Stimulated activated CD8-positive, alpha-beta memory T cell treated with anti-CD3 and anti-CD28 coated beads, Interleukin-4, amount 100 ng/mL, for 4 hours (primary cell): ENCODE measurements at places on chromosomes 12 and 14.

- DNase-seq: no peak
These were observed 14.2 kb downstream of the PTGER2 start for GRCh38 chr14:52328276-52328675.

- peak; percentile 11 for DNase-seq
These were observed 77.2 kb downstream of the SERPINA3 start for GRCh38 chr14:94689218-94689984.

DNA sequence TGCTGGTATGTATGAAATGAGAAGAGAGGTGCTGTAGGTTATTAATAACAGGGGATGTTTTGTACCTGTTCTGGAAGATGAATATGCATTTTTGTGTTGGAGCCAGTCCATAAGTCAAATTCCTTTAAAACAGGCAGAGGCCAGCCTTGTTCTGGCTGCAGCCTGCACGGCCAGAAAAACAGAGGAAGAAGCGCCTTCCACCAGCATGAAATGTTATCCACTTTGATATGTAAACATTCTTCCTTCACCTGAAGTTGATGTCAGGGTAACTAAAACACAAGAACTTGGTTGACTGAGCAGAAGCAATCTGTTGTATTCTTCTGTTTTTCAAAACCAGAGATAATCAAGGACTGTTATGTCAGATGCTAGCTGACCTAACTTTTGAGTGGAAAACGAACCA is 237.9 kb upstream of the PLEKHG7 start:
- DNase-seq: no peak

GRCh38 chr12:109033239-109034196 is 12.7 kb upstream of the SVOP start:
- no peak for DNase-seq

GRCh38 chr14:86179980-86180379 is 650.0 kb downstream of the FLRT2 start:
- no peak for DNase-seq

GRCh38 chr12:56719056-56719455 is 6.0 kb downstream of the NACA start:
- DNase-seq: no peak

DNA sequence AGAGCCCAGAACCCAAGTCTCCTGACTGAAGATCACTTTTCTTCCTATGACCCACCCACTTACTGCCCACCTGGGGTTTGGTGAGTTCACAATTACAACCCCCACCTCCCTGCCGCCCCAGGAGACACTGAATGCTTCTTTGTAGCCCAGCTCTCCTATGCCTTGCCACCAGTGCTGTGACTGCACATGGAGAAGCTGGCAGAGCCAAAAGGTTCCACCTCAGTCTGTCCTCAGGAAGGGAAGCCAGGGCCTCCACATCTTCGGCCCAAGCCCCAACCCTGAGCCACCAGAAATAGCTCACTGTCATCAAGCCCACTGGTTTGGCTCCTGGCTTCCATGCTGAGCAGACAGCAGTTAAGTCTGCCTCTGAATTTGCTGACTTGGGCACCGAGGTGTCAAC is 25.6 kb downstream of the OTUB2 start:
- no peak for DNase-seq

GRCh38 chr12:28096649-28097048 is 93.6 kb upstream of the CCDC91 start:
- no peak for DNase-seq

DNA sequence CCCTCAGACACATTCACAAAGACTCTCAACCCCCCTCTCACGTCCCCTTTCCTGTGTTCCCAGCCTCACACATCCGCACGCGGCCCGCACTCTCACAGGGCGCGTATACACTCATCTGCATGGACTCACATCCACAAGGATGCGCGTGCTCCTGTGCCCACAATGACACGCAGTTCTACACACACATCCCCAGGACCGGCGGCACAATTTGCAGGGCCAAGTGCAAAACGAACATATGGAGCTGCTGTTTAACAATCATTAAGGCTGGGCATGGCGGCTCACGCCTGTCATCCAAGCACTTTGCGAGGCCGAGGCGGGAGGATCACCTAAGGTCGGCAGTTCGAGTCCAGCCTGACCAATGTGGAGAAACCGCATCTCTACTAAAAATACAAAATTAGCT is 36.4 kb upstream of the EML1 start:
- no peak for DNase-seq

GRCh38 chr12:124871297-124871696 is 7.6 kb upstream of the SCARB1 start:
- DNase-seq: no peak

GRCh38 chr14:94407906-94408305 is 19.5 kb upstream of the SERPINA1 start:
- no peak for DNase-seq

- no peak for DNase-seq
These were observed 7.5 kb upstream of the FOXG1 start for GRCh38 chr14:28758885-28759652.

DNA sequence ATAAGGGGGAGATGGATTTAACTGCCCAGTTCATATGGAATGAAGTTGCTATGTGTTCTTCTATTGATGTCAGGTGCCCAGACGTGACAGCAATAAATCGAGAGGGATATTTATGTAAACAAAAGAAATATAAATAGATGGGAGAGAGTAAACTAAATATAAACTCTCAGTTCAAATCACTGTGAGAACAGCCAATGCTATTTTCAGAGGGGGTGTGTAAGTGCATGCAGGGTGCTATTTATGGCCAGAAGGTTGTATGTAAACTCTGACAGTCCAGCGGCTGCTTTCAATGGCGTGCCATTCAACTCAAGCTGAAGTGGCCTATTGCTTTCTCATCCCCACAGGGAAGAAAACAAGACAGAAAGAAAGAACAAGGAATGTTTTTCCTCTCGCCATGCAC is 127.2 kb downstream of the KCNA5 start:
- no peak for DNase-seq

- DNase-seq: no peak
These were observed 316.1 kb upstream of the SEL1L start for GRCh38 chr14:81849714-81850113.

DNA sequence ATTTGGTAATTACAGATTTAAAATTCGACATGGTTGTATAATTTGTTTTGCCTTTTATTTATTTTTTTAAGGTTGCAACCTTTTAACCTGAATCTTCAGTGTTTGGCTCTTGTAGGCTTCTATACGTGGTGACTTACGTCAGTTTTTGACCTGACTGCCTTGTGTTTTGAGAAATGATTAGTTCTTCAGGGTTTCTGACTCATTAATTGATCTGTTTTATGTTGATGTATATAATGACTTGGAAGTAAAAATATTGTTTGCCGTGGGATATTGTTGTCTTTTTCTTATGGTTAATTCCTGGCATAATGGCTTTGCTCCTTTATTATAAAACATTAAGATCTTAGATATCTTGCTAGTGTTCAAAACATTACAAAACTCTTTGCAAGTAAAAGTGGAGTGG is 2.5 kb downstream of the RASSF8 start:
- DNase-seq: no peak

DNA sequence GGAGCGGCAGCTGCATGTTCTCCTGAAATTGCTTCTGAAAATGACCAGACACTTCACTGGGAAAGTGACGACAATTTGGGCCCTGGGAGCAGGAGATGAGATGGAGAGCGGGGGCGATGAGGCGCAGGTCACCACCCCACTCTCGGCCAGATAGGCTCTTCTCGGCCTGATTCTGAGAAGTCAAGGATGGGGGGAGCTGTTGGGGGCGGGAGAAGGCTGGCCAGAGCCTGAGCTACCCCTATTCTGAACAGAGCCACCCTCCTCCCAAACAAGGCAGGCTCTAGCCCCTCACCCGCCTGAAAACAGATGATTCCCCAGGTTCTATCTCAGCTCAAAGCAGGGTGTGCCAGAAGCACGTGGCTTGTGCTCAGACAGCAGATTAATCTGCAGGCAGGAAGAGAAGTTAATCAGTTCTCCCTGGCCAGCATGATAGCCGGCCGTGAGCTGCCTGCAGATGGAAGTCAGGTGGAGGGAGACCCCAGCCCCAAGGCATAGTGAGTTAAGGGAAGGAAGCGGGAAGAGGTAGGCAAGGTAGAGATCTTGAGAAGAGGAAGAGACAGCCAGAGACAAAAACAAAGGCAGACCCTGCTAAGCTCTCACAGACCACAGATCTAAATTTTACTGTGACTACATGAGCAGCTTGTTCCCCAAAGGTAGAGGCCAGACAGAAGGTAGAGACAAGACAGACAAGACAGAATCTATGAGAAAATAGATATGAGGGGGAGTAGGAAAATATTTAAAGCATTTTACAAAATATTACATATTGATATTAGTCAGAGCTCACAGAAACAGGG is 10.9 kb upstream of the TAC3 start:
- DNase-seq: no peak

- no peak for DNase-seq
These were observed 553 bp upstream of the DAZAP2 start for GRCh38 chr12:51238037-51238509.

GRCh38 chr14:63938198-63939005 is 85.6 kb downstream of the SYNE2 start:
- DNase-seq: no peak

DNA sequence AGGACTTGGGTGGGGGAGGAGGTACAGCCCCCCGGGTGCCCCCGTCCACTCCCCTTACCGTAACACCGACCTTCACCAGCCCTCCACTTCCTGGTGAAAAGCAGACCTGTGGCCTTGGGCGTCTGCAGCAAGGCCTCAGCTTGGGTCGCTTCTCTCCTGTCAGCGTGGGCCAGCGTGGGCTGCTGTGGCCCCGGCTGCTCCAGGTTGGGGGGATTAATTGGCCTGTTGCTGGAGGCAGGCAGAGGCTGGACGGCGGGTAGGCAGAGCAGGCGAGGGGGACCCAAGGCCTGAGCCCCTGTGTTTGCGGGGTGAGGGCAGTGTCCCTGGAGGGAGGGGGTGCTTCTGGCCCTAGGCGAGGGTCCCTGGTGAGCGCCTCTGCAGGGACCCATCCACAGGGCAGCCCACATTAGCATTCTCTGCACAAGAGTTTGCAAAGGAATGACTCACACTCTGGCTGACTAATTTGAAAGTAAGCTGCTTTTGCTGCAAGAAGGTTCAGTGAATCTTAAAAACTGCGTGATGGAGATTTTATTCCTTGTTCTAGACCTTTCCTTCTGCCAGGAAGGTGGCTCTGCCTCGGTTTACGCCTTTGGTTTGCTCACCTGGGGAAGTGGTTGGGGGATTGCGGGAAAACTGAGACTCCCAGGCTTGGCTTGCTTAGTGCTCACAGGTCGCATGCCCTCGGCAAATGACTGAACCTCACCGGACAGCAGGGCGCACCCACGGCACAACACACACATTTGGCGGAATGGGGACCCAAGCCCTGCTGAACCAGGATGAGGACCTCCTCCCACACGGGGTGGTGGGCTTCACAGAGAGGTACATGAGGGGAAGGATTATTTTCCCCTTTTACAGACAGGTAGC is 37.9 kb upstream of the DLK1 start:
- no peak for DNase-seq

DNA sequence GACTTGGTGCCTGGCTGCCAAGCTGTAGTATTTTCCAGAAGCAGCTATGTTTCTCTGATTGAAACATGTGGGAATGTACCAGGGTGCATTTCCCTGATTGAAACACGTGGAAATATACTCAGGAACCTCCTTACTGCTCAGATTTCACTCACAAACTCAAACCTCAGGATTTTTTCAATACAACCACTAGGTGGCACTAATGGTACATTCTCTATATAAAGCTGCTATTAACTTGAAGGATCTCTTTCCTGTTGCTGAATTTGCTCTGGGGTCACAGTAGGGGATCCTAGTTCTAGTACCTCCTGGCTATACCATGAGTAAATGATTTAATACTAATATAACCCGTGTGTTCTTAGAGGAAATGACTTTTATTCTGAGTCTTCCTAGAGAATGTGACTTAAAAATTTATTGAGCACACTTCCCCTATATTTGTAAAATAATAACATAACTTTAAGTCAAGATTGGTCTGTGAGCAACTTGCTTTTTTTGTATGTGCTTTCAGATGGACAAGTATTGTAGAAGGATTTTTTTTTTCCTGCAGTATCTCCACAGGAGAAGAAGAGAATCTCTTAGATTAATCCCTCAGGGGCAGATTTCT is 173.8 kb upstream of the MIS18BP1 start:
- no peak for DNase-seq

DNA sequence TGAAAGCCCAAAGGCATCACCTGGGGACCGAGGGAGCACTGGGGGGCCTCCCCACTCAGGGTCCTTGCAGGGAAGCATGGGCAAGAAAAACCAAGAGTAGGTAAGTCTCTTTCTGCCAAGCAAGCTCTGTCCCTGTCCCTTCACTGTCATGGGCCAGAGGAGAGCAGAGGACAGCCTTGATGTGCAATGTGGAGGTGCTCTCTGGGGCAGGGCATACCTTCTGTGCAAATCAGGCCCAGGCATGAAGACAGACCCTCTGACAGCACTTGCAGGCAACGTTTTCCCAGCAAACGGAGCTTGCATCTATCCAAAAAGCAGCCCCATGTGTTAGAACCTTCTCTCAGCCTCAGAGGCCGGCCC is 192.5 kb upstream of the PWP1 start:
- no peak for DNase-seq

DNA sequence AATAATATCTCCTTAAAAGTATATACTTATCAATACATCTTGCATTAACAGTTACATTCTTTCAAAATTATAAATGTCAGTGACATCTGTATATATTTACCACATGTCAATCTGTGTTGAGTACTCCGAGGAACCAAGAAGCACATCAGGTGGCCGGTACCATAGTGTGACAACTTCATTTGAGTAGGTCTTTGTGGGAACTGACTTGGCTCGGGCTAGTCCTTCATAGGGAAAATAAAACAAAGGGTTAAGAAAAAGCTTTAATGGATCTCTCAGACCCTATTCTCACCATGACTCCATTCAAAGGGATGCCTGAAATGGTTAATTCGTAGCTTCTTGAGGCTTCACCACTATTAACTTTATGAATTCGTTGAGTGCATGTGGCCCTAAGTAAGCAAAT is 94.9 kb downstream of the ELK3 start:
- DNase-seq: no peak

GRCh38 chr12:29350080-29350479 is 30.9 kb downstream of the ERGIC2 start:
- no peak for DNase-seq

- no peak for DNase-seq
These were observed 179.4 kb upstream of the BCL2L14 start for GRCh38 chr12:11891346-11891745.

DNA sequence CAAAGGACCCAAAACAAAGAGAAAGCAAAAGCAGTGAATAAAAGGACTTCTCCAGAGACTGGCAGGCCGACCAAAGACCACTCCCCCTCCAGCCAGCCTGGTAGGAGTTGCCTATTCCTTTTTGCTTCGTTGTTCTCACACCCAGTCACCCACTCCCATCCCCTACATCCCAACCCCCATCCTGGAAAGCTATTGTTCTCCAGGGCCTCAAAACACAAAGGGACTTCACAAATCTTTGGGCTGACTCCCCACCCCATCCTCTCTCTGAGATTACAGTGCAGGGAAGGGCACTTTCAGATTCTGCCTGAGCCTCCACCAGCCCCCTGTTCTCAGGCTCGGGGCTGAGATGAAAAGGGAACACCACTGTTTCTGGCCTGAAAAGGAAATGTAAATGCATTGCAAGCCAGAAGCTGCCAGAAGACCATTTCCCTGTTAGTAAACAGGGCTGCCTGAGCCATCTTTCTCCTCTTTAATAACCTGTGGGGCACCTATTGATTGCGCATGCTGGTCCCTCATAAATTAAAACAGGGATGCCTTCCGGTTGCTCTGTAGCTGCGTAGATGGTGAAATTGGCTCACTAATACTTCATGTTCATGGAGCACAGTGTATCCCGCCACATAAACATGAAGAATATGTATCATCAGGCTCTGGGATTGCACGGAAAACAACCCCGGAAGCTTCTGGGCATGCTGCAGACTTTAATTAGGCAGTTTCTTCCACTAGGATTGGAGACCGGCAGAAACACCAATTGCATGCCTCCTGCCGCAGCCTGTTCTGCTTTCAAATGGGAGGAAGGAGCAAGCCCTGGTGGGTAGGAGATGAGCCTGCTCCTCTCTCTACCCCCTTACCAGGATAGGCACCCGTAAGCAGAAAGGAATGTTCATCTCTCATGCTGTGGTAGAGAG is 130.3 kb upstream of the FUT8 start:
- no peak for DNase-seq
